ENCODE measurements at places on chromosomes 2 and 18. TPM values are rescaled to one million over a fixed set of nuclear protein-coding genes. Genes with fewer than 3 reads are reported as not detected.
A peak's percentile ranks its signal among the peaks of the same experiment; 100 is the strongest.

The NEUROD1 gene
- not detected for total RNA-seq

GRCh38 chr2:135637456-135638087 lies 104.1 kb upstream of the UBXN4 start:
- DNase-seq = no peak
- H3K4me3 ChIP-seq = no peak overlapping the region
- peaks cover 7% of the 10 kb centered on the region for H3K4me1 ChIP-seq

GRCh38 chr2:39128919-39129391 lies 8.1 kb upstream of the SOS1 start:
- H3K4me3 ChIP-seq = no peak overlapping the region
- no peak overlapping the region for H3K27ac ChIP-seq
- no peak for DNase-seq
- no peaks in the 10 kb centered on the region for H3K27me3 ChIP-seq
- no peaks in the 10 kb centered on the region for H3K36me3 ChIP-seq

The DSG1 gene
- not detected for total RNA-seq

DNA sequence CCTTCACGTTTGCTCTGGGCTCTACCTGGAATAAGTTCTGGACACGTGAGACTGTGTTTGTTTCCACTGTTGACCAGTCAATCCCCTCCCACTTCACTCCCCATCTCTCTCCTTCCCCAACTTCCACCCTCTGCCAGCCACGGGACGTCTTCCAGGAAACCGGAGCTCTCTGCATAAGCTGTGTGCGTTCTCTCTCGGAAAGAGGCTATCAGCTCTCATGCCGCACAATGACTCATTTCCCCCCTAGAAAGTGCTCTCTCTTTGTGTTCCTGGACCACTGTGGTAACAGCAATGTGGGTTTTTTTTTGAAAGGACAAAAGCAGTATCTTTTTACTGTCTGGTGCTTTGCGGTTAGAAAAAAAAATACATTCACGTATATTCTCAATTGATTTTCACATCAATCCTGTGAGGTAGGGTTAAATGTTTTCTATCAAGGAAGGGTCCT lies 10.2 kb downstream of the PROKR1 start:
- H3K27me3 ChIP-seq = no peaks in the 10 kb centered on the region
- H3K4me3 ChIP-seq = no peak overlapping the region
- no peak for DNase-seq
- no peaks in the 10 kb centered on the region for H3K36me3 ChIP-seq

The SCYGR4 gene
- total RNA-seq = not detected

DNA sequence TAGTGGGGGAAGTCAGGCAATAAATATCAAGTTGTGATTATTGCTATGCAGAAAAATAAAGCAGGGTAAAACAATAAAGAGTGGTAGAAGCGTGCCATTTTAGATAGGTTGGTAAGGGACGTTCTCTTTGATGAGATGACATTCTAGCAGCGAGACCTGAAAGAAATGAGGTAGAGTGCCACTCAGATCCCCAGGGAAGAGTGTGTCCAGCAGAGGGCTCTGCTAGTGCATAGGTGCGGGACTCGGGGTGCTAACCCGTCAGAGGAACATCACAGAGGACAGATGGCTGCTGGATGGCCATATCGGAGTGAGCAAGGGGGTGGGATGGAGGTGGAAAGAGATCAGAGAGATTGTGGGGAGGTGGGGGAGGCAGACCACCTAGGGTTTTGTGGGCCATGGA lies 16.3 kb upstream of the GTF2A1L start:
- H3K4me3 ChIP-seq = no peak overlapping the region
- peak; percentile 60 for DNase-seq
- no peak overlapping the region for H3K27ac ChIP-seq
- no peaks in the 10 kb centered on the region for H3K27me3 ChIP-seq
- no peaks in the 10 kb centered on the region for H3K4me1 ChIP-seq

The CRYGB gene
- total RNA-seq = 0.65 TPM

DNA sequence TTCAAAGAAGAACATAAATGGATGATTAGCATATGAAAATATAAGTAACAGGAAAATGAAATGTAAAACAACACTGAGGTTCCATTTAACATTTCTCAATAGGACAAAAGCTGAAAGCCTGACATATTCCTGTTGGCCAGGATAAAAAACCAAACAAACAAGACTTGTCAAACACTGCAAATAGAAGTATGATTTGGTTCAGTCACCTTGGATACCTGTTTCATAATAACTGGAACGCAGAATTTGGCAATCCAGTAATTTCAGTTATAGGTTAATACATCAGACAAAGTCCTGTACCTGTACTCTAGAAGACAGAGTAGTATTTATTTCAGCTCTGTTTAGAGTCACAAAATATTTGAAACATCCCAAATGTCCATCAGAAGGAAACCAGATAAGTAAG lies 16.5 kb upstream of the EVA1A start:
- no peak for DNase-seq
- H3K4me1 ChIP-seq = no peaks in the 10 kb centered on the region
- no peaks in the 10 kb centered on the region for H3K27me3 ChIP-seq
- H3K27ac ChIP-seq = no peak overlapping the region
- no peaks in the 10 kb centered on the region for H3K36me3 ChIP-seq

The ASTL gene
- not detected for total RNA-seq

The SSB gene
- 198 TPM for total RNA-seq

Data from neural progenitor cell (in vitro differentiated cells).